ENCODE measurements at places on chromosomes 2 and 18. TPM values are rescaled to one million over a fixed set of nuclear protein-coding genes. Genes with fewer than 3 reads are reported as not detected.

GRCh38 chr2:36578343-36579296 is 19.3 kb downstream of the FEZ2 start:
- DNase-seq: no peak

DNA sequence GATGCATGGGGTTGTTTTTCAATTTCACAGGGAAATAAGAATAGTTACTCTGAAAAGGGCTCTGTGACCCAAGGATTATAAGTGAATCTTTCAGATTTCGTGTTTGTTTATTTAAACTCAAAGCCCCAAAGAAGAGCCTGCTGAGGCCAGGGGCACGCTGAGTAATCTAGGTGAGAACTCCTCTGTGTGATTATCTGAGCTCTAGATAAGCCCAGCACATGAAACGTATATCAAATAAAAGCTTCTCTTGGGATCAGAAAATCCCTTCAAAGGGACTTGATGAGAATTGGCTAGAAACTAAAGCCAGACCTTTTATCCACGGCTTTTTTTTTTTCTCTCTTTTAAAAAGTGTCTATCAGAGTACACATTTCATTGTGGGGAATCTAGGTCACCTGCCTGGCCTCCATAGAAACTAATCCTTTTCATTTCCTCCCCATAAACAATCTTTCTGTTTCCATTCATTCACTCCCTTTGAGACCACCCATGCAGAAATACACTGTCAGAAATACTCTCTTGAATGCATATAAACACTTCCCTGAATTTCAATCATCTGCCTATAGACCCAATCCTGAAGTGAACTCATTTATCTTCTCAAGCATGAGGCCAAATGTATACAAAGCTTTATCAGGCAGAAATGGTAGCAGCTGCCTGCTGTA is 137.4 kb downstream of the RIT2 start:
- no peak for DNase-seq

The PLGLB2 gene
- total RNA-seq: 1.5 TPM

- DNase-seq: peak; percentile 73
Measured at GRCh38 chr18:74551936-74552555, 17.7 kb downstream of the CNDP1 start.
